Thoracic aorta (tissue), 2 donors: ENCODE measurements at places on chromosomes 6 and 20.
A peak's percentile ranks its signal among the peaks of the same experiment; 100 is the strongest.

DNA sequence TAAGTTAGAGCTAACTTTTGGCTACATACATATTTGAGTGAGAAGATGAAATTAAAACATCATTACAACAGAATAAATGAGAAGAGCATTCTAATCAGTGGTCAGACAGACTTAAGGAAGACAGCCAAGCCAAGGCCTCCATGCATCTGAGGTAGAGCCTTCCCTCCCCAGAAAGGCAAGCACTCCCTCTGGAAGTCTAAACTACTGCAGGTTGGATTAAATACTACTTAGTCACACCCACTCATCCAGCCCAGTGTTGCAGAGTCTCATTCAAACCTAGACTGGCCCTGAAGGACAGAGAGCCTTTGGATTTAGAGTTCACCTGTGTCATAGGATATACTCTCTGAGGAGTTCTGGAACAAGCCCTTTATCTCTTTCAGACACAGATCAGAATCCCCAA lies 29.2 kb downstream of the TMX4 start:
- DNase-seq, result no peak
- peaks cover 9% of the 10 kb centered on the region for H3K36me3 ChIP-seq
- H3K27me3 ChIP-seq, result no peaks in the 10 kb centered on the region
- H3K4me3 ChIP-seq, result no peak overlapping the region
- no peak overlapping the region for H3K27ac ChIP-seq

GRCh38 chr20:38730167-38730988 lies 6.1 kb downstream of the SLC32A1 start:
- no peak overlapping the region for H3K27ac ChIP-seq
- H3K36me3 ChIP-seq, result no peaks in the 10 kb centered on the region
- peaks cover 17% of the 10 kb centered on the region for H3K27me3 ChIP-seq
- H3K4me3 ChIP-seq, result peak overlapping the region; percentile 57

DNA sequence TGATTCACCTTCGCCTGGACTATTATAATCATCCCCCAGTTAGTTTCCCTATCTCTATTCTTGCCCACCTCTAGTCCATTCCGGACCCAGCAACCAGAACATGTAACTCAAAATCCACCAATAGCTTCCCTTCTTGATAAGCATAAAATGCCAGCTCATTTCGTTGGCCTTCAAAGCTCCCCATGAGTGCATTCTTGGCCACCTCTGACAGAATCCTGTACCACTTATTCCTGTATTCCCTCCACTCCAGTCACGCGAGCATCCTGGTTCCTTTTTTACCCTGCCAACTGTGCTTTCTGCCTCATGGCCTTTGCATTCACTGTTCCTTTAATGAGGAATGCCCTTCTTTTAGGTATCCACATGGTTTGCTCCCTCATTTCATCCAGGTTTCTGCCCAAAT lies 36.7 kb downstream of the CYP24A1 start:
- no peaks in the 10 kb centered on the region for H3K27me3 ChIP-seq
- no peak for DNase-seq
- no peaks in the 10 kb centered on the region for H3K4me1 ChIP-seq
- no peak overlapping the region for H3K27ac ChIP-seq
- H3K4me3 ChIP-seq, result no peak overlapping the region

DNA sequence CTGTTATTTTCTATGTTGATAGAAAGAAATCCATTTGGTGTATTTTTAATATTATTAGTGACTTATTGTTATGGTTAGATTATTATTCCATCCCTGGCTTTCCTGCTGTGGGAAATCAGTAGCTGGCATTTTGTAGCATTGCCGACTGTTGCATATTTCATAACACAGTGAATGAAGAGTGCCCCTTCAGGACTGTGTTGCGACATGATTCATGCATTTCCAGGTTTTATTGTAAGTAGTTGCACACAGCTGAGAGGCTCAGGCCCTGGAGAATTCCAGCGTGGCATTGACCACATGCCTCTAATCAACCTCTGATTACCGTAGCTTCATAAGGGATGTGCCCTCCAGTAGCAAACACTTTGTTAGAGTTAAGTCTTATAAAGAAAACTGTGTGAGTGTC lies 263.9 kb downstream of the FARS2 start:
- no peaks in the 10 kb centered on the region for H3K4me1 ChIP-seq
- H3K27ac ChIP-seq, result no peak overlapping the region
- DNase-seq, result no peak
- no peak overlapping the region for H3K4me3 ChIP-seq
- no peaks in the 10 kb centered on the region for H3K27me3 ChIP-seq

- no peaks in the 10 kb centered on the region for H3K36me3 ChIP-seq
- DNase-seq, result no peak
- H3K4me3 ChIP-seq, result no peak overlapping the region
- no peaks in the 10 kb centered on the region for H3K27me3 ChIP-seq
- H3K27ac ChIP-seq, result no peak overlapping the region
- peaks cover 7% of the 10 kb centered on the region for H3K4me1 ChIP-seq
These were observed 92.4 kb upstream of the B3GAT2 start for GRCh38 chr6:71049198-71049770.

GRCh38 chr20:62860924-62861691 lies 514 bp downstream of the TCFL5 start:
- H3K27me3 ChIP-seq, result no peaks in the 10 kb centered on the region
- peaks cover 10% of the 10 kb centered on the region for H3K4me1 ChIP-seq
- peak overlapping the region; percentile 62 for H3K4me3 ChIP-seq
- no peaks in the 10 kb centered on the region for H3K36me3 ChIP-seq
- H3K27ac ChIP-seq, result no peak overlapping the region

DNA sequence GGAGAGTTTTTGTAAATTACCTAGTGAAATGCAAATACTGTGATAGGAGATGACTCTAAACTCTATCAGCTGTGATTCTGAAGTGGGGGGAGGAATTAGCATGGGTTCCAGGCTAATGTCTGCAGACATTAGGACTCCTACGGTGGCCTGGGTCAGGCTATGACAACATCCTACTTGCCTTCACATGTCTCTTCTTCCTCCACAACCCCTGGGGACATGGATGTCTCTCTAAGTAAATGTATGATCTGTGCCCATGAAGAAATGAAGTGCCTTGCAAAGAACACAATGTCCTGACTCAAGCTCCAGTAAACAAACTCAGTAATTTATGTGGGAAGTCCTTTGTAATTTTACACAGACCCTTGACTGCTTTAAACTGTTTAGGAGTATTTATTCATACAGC lies 165.8 kb upstream of the EEF1E1 start:
- no peaks in the 10 kb centered on the region for H3K4me1 ChIP-seq
- H3K27me3 ChIP-seq, result no peaks in the 10 kb centered on the region
- DNase-seq, result no peak
- no peak overlapping the region for H3K27ac ChIP-seq

DNA sequence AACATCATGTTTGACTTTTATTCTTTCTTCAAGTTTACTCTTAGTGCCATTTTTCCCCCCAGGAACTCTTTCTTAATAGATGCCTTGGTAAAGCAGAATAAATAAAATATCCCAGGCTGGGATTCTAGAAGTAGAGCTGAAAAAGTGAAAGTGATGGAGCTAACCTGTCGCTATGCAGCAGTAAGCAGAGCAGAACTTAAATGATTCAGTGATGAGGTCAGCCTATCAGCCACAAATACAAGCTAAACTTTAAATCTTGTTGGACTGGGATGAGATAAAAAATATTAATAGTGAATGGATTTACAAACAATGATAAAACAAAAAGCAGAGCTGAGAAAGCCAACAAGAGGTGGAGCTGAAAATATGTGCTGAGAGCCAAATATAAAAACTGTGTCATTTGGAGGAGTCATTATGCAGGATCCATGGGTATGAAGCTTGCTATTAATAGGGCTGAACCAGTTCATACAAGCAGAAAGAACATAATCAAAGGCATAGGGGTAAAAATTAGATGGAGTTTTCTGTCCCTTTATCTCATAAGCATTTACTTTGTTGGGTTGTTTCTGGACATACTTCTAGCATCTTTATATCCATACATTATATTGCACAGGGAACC lies 877.8 kb downstream of the EPHA7 start:
- H3K4me3 ChIP-seq, result no peak overlapping the region
- DNase-seq, result no peak
- no peaks in the 10 kb centered on the region for H3K4me1 ChIP-seq
- H3K27ac ChIP-seq, result no peak overlapping the region
- H3K27me3 ChIP-seq, result no peaks in the 10 kb centered on the region

GRCh38 chr6:52513464-52513863 lies 63.4 kb downstream of the TRAM2 start:
- peaks cover 22% of the 10 kb centered on the region for H3K36me3 ChIP-seq
- no peaks in the 10 kb centered on the region for H3K27me3 ChIP-seq
- DNase-seq, result no peak

DNA sequence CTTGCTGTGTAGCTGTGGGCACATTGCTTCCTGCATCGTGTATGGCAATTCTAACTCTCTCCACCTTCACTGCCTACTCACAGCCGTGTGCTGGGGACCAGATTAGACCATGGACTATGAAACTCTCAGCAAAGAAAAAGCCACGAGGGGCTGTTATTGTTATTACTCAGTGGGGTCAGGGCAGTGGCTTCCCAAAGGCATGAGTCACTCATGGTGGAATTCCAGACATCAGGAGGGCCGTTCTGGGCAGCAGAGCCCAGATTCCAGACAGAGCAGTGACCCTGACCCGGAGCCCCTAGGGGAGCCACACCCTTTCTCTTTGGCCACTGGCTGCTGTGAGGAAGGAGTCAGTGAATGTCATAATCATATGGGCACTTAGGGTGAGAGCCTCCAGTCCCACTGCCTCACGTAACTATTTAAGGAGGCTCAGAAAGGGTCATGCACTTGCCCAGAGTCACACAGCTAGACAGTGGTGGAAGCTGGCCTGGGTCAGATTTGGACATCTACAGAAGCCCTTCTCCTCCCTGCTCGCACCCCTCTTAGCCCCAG lies 22.2 kb upstream of the CCN5 start:
- DNase-seq, result peak; percentile 84
- H3K36me3 ChIP-seq, result no peaks in the 10 kb centered on the region
- no peaks in the 10 kb centered on the region for H3K27me3 ChIP-seq
- H3K4me3 ChIP-seq, result no peak overlapping the region
- H3K4me1 ChIP-seq, result peaks cover 69% of the 10 kb centered on the region
- H3K27ac ChIP-seq, result peak overlapping the region; percentile 92

- peaks cover 55% of the 10 kb centered on the region for H3K36me3 ChIP-seq
- H3K27ac ChIP-seq, result no peak overlapping the region
- peaks cover 4% of the 10 kb centered on the region for H3K4me1 ChIP-seq
- no peak for DNase-seq
- no peak overlapping the region for H3K4me3 ChIP-seq
- H3K27me3 ChIP-seq, result no peaks in the 10 kb centered on the region
These were observed 200.9 kb downstream of the SASH1 start for GRCh38 chr6:148543540-148543939.
